ENCODE measurements at places on chromosomes 5 and 9.
A peak's percentile ranks its signal among the peaks of the same experiment; 100 is the strongest.

GRCh38 chr5:158470764-158471534 is 612.0 kb upstream of the CLINT1 start:
- DNase-seq: no peak

GRCh38 chr5:156400231-156400986 is 73.4 kb downstream of the SGCD start:
- no peak for DNase-seq

- DNase-seq: peak; percentile 64
Measured at GRCh38 chr9:136170006-136170901, 34.7 kb downstream of the LHX3 start.

GRCh38 chr9:108552459-108553040 is 303.2 kb downstream of the ACTL7B start:
- DNase-seq: no peak

DNA sequence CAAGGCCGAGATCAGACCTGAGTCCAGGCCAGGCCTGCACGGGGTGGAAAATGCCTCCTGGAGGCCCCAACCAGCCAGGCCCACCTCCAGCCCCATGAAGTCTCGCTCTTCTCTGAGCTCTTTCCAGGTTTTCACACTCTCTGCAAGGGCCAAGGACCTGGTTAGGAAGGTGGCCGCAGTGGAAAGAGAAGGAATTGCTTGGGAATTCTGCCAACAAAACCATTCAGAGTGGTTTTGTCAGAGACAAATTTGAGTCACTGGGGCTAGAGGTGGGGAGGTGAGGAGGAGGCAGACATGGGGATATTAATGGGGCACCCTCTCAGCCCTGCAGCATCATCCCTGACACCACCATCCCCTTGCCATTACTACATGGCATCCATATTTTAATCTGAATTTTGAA is 261.0 kb downstream of the ROR2 start:
- no peak for DNase-seq

- DNase-seq: no peak
Measured at GRCh38 chr5:128378632-128379031, 159.4 kb downstream of the FBN2 start.

DNA sequence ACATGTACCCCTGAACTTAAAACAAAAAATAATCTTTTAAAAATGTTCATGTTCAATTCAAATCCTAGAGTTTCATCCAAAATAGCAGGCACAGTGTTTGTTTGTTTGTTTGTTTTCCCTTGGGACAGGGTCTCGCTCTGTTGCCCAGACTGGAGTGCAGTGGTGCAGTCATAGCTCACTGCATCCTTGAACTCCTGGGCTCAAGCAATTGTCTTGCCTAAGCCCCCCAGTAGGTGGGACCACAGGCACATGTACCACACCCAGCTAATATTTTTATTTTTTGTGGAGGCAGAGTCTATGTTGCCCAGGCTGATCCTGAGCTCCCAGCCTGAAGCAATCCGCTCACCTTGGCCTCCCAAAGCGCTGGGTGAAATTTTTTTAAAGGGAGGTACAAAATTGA is 5.0 kb upstream of the POLR1E start:
- DNase-seq: no peak

GRCh38 chr9:125549039-125549438 is 158.0 kb downstream of the MAPKAP1 start:
- no peak for DNase-seq

DNA sequence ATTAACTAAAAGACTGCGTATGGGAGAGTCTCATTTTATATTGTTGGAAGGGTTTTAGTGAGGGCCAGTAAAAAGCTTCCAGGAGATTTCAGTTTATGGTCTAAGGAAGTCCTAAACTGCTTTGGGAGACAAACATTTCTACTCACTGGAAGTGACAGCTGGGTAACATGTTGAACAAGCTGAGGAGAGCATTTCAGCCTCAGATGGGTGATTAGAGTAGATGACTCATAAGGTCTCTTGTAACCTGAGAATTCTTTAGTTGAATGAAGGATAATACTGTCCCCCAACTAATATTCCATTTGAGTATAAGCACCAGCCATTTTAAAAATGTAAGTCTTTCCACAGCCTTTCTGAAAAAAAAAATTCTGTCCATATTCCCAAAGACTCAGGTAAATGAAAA is 218.0 kb upstream of the C9orf72 start:
- DNase-seq: no peak

DNA sequence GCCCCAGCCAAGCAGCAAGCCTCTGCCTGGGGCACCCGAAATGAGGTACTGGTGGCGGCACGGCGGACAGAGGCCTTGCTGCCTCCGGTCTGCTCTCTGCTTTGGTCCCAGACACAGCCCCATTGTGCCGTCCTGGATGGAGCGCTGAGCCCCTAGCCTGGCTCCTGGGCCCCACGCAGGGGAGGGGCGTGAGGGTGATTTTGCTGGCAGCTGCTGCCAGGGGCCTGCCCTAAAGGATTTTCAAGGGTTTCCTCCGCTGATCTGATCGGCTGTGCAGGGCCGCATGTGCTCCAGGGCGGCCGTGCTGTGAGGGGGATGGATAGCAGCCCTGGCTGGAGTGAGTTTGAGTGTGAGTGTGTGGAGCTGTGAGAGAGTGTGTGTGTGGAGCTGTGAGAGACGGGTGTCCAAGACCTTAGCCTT is 1.3 kb downstream of the GPSM1 start:
- no peak for DNase-seq

- DNase-seq: no peak
Measured at GRCh38 chr5:129670957-129671500, 76.9 kb upstream of the MINAR2 start.

DNA sequence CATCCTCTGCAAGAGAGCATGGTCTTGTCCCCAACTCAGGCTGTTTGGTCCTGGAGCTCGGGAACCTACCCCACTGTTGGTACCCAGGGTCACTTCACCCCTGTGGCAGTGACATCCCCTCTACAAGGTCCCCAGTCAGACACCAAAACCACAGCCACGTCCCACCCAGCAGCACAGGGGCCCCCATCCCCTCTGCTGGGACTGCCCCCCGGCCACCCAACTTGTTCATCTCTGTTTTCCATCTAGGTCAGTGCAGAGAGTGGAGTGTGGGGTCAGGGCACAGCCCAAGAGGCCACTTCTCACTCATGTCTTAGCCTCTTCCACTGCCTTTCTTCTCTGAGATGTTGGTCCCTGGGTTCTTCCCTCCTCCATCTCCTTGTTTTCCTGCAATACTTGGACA is 233.9 kb upstream of the NFIL3 start:
- no peak for DNase-seq

- DNase-seq: no peak
Measured at GRCh38 chr5:134509308-134510040, 16.0 kb upstream of the JADE2 start.

DNA sequence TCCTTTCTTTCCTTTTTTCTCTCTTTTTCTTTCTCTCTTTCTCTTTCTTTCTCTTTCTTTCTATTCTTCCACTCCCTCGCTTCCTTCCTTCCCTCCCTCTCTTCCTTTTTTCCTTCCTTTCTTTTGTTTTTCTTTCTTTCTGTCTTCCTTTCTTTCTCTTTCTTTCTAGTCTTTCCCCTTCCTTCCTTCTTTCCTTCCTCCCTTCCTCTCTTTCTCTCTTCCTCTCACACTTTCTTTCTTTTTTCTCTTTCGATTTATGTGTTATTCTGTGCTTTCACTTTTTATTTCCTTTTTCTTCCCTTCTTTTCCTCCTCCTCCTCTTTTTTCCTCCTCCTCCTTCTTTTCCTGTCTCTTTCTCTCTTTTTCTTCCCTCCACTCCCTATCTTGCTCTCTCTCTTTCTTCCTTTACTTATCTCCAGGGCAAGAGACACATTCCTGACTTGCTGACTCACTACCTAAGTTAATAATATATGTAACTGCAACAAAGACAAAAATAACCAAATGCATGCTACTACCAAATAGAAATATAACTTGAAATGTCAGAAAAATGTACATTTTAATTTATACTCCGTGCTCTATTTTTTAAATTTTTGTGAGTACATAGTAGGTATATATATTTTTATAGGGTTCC is 445.5 kb downstream of the GABRG2 start:
- no peak for DNase-seq

- peak; percentile 82 for DNase-seq
Measured at GRCh38 chr5:157265714-157266285, at the start of gene CYFIP2. Gene CYFIP2, plus strand, starts transcription at chr5:157266123. Its CDS starts 19,239 bp downstream, at chr5:157285362.

DNA sequence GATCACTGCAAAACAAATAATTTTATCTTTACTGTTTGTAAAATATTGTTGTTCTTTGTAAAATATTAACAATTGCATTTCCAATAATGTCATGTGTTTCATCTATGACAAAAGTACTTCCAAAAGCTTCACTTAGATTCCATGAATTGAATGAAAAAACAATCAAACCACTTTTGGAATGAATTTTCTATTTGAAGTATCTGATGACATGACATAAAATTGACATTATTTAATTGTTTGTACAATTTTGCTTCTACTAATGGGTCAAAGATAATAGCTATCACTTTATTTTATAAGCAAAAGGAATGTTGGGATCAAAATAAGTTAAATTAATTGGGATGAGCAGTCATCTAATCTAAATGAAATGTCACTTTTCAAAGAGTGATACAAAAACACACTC is 684.3 kb downstream of the NR2F1-AS1 start:
- no peak for DNase-seq

DNA sequence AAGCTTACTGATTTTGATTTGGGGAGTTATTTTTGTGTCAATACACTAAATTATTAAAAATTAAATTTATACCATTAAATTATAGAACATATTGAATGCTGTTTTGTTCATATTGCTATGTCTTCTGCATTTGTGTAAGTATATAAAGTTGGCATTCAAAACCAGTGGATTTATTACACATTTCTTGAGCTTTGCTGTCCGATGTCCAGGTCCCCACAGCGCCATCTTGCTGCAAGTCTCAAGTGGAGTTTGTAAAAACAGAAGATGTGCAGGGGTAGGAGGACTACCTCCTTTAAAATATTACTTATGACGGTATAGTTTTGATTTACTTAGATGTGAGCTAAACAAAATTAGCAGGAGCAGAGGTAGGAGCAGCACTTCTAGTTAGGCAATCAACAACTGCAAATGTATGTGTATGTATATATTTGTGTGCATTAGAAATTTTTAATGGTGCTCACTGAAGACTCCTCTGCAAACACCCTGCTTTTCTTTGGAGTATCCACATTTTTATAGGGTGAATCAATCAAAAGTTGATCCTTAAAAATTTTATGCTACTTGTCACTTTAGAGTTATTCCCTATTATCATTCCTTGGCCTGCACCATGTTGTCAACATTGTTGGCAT is 37.4 kb downstream of the CPEB4 start:
- DNase-seq: peak; percentile 17

GRCh38 chr9:130780865-130781504 is 54.1 kb upstream of the ABL1 start:
- no peak for DNase-seq

DNA sequence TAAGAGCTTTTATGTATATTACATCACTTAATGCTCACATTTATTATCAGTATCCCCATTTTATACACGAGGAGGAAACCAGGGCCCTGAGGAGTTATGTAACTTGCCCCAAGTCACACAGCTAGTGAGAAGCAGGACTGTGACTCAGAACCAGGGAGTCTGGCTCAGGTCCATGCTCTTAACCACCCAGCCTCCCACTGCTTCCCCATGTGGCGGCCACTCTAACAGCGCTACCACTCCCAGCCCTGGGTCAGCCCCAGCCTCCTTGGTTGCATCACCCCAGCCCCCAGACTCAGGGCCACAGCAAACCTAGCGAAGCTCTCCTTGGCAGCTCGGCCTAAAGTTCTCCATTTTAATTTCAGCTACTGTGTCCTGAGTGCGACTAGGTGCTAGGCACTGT is 159.1 kb downstream of the PAX5 start:
- no peak for DNase-seq

DNA sequence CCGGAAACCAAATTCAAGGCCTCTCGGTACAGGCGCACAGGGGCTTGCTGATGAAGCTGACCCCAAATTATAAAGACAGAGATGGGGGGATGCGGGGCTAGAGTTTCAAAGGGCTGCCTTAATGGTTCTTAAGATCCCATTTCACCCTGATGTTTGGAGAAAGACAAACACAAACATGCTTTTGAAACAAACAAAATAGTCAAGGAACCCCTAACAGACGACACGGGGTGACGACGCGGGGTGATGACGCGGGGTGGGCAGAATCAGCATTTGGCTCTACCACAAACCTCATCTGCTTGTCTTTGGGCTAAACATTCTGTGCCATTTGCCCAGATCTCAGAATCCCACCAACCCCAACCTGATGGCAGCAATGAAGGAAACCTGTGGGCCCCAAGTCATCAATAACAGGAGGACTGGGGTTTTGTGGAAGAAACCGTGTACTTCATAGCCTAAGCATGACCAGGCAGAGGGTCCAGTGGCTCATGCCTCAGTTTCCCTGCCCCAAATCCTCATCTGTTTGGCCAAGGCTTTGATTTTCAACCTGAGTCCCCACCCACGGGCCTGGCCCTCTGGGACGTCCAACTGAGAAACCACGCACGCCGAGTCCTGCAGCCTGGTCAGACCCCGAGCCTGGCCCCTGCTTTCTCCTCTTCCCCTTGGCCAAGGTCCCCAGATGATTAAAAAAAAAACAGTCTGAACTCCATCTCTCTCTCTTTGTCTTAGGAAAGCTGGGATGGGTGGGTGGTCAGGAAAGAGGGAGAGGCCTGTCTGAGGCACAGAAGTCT is 148.5 kb downstream of the COL23A1 start:
- DNase-seq: no peak

- no peak for DNase-seq
Measured at GRCh38 chr9:14437354-14438231, 123.7 kb upstream of the NFIB start.

DNA sequence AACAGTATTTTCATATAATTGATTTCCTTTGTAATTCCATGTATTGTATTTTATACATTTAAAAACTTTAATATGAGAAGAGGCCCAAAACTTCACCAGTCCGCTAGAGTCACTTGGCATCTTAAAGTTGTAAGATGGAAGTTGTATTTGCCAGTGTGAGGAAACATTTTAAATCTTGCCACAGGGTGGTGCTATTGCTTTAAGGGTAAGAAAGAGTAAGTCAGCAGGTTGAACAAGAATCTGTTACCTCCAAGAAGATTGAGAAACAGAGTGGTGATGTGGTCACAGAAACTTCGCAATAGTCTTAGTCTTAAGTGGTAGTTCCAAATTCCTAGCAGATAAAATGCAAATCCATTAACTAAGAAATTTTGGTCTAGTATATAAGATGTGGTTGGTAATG is 39.8 kb upstream of the RANBP6 start:
- peak; percentile 41 for DNase-seq

GRCh38 chr5:14395411-14395810 is 186.2 kb upstream of the OTULINL start:
- no peak for DNase-seq

- DNase-seq: no peak
Measured at GRCh38 chr5:76607353-76607871, 15.8 kb downstream of the F2RL2 start.

DNA sequence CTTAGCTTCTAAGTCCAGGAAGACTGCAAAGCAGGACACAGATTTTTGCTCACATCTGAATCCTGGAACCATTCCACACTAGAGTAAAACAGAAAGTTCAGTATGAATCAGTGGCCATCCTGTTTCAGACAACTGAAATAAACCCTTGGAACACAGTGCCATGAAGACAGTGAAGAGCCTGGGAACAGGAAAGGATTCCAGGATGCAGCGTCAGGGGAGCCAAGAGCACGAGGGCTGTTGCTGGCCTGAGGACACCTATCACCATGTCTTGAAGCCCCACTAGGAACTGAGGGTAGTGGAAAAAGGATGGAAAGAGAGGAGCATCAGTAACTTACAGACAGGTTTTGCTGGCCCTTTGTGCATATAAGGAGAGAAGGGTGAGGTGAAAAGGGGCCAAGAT is 115.3 kb upstream of the FSTL4 start:
- DNase-seq: no peak
